ENCODE measurements at places on chromosomes 2 and 18.

DNA sequence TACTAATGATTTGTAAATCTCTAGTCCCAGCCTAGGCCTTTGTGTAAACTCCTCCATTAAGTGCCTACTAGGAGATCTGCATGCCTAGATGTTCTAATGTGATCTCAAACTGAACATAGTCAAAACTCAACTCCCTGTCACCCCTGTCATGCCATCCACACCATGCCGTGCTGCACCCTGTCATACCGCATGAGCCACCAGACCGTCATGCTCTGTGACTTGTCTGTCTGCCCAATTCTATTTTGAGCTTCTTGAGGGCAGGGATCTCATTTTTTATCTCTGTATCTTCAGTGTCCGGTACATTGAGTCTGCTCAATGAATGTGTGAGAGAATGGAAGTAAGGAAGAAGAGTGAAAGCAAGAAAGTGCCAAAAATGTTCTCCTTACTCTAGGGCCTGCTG lies 35.5 kb downstream of the GREB1L start:
- DNase-seq, result no peak

DNA sequence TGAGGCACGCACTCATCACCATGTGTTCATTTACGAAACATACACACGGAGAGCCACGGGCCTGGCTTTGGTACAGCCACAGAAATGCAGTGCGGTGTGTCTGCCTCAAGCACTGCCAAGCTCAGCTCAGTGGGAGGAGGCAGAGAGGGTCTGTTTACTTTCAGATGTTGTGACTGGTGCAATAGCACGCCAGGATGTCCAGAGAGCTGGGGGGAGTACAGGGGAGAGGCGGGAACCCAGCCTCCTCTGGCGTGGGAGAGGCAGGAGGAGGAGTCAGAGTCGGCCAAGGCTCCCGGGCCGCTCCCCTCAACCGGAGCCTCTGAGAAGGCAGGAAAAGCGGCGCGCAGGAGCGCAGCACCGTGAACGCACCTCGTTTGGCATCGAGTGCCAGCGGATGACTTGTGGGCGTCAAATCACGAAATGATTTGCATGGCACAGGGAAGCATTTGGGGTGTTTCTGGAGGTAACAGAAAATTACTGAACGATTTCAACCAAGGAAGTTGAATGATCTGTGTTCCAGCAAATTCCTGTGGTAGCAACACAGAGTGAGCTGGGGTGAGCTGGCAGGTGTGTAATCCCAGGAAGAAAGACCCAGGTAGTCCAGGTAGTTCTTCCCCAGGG lies 143.0 kb downstream of the ZNF516 start:
- no peak for DNase-seq

- no peak for DNase-seq
Measured at GRCh38 chr18:3649633-3650426, 199.9 kb downstream of the TGIF1 start.

DNA sequence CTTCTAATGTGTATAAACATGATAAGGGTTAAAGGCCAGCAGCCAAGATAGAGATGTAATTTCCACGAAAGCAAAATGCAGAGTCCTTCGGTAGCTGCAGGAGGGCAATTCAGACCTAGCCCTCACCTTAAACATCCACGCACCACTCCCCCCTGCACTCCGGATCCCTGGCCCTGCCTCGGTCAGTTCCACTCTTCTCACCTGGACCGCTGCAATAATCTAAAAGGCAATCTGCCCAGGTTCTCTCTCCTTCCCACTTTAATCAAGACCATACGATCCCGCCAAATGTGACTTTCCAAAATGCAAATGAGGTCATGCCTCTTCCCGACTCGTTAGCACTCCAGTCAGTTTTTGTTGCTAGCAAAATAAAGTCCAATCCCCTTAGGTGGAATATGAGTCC lies 485.2 kb downstream of the EIPR1 start:
- DNase-seq, result no peak

- DNase-seq, result no peak
Measured at GRCh38 chr2:147424766-147425165, 420.1 kb upstream of the ACVR2A start.

GRCh38 chr2:37689751-37690150 lies 18.3 kb upstream of the CDC42EP3 start:
- no peak for DNase-seq
